ENCODE measurements at places on chromosomes 13 and 19.

DNA sequence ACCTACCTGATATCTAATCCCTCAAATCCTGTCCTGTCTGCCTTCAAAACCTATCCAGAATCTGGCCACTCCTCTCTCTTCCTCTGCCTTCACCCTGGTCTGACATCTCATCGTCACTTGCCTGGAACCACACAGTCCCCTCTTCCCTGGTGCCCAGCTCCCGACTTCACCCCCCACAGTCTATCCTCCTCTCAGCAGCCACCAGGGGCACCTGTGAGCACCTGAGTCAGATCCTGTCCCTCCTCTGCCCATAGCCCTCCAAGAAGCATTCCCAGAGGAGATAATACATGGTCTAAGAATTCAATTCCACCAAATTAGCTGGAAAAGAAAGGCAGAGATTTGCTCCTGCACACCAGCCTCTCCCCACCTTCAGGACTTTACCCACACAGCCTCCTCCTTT, 48.9 kb downstream of the ZNRF4 start:
- no peak for DNase-seq

- no peak for DNase-seq
Observed at GRCh38 chr19:19403373-19403901, 2.0 kb upstream of the GATAD2A start.

DNA sequence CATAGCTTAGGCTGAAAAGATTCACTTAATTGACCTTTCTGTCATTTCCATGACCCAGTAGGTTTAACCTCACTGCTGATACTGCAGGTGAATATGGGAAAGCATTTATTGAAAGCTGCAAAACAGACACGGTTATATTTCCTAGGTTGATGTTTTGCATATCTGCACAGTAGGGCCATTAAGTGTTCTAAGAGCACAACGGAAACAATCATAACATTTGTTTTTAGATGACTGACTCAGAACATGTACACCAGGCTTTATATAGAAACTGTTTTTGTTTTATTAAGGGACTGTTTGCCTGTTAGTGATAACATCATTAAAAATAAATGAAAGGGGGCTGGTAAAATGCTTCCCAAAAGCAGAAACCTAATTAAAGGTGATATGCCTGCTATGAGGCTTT, 367.8 kb downstream of the DACH1 start:
- no peak for DNase-seq

DNA sequence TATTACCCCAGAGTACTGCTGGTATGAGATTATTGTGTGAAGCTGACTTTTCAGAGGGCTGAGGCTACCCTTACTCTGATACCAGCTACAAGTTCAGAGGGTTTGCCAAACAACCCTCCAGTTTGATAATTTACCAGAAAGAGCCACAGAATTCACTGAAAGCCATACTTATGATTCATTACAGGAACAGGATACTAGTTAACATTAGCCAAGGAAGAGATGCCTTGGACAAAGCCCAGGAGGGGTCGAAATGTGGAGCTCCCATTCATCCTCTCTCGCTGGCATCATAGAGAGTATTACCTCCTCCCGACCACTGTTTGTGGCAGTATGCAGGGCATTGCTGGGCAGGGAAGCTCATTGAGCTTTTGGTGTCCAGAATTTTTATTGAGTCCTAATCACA, 364.3 kb downstream of the KCNRG start:
- DNase-seq, result no peak

- no peak for DNase-seq
Observed at GRCh38 chr19:43726736-43727592, 11.1 kb downstream of the IRGC start.

GRCh38 chr13:26247608-26248007, 6.3 kb upstream of the CDK8 start:
- no peak for DNase-seq

DNA sequence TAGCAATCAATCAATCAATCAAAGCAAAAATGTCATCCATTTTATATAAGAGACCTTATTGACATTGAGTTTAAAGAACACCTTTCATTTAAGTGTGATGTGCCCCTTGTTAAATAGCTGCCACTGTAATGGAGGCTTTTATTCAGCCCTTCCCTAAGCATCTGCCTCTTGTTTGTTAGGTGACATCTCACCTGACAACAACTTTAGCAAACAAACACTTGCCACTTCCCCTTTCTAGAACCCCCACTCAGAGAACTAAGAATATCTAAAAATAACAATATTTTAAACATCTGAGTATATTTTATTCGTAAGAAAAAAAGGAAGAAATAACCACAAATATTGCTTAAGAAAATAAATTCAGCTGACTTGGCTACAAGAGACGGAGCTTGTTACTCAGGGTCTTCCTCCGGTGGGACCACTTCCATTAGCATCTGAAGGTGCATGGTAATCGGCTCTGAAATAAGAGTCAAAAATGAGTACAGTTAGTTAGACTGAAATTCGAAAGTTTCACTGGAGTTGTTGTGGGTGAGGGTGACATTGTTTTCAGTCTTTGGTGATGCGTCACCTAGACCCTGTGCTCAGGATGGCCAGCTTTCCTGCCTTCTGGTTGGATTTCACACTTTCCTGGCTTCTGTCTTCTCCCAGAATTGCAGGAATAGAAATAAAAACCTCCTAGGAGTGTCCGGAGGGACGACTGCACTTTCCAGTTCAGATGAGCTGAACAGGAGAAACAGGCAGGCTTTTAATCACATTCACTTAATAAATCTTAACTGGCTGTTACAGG, 39.1 kb downstream of the SLC7A9 start:
- DNase-seq, result no peak

DNA sequence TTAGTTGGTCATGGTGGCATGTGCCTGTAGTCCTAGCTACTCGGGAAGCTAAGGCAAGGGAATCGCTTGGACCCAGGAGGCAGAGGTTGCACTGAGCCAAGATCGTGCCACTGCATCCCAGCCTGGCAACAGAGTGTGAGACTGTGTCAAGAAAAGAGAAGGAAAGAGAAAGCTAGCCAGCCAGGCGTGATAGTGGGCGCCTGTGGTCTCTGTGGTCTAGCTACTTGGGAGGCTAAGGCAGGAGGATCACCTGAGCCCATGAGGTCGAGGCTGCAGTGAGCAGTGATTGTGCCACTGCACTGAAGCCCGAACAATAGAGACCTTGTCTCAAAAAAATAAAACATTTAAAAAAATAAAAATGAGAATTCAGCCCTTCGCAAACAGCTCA, 33.3 kb downstream of the TIMM13 start:
- no peak for DNase-seq

GRCh38 chr19:34320277-34320676, 44.7 kb upstream of the GPI start:
- no peak for DNase-seq

GRCh38 chr19:28847468-28847867, 365.5 kb downstream of the UQCRFS1 start:
- DNase-seq, result no peak

GRCh38 chr13:36261011-36261410, 36.6 kb downstream of the CCDC169 start:
- DNase-seq, result no peak

- DNase-seq, result no peak
Observed at GRCh38 chr19:53808710-53809125, 15.4 kb downstream of the NLRP12 start.

DNA sequence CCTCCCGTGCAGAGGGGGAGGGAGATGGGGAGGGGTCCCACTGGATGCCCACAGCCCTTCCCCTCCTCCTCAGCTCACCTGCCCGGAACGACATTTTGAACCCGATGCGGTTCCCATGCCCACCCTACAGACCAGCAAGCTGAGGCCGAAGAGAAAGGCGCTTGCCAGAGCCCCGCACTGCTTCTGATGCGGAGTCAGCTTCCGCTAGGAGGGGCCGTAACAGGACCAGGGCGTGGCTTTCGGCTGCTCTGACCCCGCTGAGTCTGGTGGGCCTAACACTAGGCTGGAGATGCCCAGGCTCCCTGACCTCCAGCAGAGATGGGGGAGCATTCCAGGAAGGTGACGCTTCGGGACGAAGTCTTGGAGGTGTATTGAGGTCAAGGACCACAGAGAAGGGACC, 6.7 kb downstream of the ONECUT3 start:
- DNase-seq, result no peak

GRCh38 chr13:98144027-98144741, 1.3 kb downstream of the FARP1 start:
- no peak for DNase-seq

DNA sequence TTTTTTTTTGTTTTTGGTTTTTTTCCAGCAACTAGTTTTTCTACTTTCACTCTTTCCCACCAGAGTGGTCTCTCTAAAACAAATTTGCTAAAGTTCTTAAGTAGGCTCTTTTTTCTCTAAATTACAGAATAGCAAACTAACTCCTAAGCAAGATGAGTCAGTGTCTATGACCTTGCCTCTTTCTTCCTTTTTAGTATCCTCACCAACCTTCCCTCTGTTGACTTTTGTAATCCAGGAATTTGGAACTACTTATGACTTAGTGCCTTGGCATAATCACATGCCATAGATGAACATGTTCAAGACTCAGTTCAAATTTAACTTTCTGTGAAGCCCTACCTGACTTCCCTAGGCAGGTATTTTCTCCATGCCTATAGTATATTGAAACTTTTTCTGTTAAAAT, 32.3 kb upstream of the AKAP11 start:
- no peak for DNase-seq

GRCh38 chr19:29212356-29212647, 649 bp downstream of the UQCRFS1 start:
- no peak for DNase-seq

GRCh38 chr19:29001597-29002245, 211.2 kb downstream of the UQCRFS1 start:
- DNase-seq, result peak; percentile 62

DNA sequence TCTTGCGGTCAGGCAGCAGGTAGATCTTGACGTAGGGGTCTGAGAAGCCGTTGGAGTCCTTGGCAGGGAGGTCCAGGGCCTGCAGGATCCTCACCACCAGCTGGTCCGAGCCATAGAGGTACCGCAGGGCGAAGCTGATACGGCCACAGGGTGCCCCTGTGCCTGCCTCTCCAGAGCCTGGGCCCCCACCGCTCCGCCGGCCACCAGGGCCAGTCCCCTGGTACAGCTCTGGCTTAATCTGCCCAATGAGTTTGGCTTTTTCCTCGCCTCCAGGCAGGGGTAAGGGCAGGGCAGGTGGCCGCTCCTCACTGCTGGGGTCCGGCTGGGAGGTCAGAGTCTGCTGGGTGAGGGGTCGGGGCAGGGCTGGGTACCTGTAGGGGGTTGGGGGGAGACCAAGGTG, 9.9 kb downstream of the SYT3 start:
- no peak for DNase-seq

DNA sequence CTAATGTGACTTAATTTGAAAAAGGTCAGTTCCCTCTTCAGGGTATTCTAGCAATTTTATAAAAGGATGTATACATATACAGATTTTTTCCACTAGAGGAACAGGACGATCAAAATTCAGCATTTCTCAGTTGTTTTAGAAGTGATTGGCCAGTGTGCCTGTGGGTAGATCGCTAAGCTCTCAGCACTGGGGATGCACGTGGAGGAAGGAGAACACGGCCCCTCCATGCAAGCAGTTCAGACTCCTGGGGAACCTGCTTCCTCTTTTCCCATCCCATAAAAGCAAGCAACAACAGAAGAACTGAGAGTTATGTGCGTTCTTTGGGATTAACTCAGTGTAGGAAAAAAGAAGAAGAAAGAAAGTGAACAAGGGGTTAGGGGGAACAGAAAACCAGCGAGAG, 328.8 kb downstream of the FOXO1 start:
- no peak for DNase-seq

Measured in putamen (tissue), 1 donor.